ENCODE measurements at places on chromosomes 11 and 22. TPM values are rescaled to one million over a fixed set of nuclear protein-coding genes. Genes with fewer than 3 reads are reported as not detected.

DNA sequence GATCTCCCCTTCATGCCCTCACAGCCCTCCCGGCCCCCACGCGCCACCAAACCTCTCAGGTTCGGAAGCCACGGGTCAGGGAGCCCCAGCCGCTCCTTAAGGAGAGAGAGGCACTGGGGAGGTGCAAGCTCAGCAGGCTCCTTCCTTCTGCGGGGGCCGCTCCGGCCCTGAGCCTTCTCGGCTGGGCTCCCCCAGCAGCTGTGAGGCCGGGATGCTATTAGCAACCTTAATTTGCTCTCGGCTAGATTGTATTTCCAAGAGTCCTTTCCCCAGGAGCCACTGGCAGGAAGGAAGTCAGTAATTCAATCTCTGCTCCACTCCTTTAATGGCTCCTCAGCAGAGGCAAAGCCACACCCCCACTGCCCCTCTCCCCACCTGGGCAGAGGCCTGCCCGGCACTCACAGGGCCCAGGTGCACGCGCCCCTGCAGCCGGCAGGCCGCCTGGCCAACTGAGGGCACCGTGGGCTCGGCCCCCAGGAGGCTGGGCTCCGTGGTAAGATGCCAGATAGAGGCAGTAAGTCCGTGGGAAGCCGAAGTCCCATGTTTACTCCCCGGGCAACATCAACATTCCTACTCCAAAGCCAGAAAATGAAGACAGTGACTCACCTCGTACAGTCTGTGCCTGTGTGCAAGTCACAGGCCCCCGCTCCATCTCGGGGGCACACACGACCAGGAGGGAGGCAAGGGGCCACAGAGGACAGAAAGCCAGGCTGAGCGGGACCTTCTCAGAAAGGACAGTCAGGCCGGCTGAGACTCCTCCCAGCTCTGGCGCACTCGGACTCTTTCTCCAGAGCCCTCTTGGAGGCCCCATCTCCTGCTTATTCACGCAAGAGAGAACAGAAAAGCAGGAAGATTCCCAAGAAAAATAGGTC, 5.2 kb downstream of the IGSF9B start:
- DNase-seq = no peak

DNA sequence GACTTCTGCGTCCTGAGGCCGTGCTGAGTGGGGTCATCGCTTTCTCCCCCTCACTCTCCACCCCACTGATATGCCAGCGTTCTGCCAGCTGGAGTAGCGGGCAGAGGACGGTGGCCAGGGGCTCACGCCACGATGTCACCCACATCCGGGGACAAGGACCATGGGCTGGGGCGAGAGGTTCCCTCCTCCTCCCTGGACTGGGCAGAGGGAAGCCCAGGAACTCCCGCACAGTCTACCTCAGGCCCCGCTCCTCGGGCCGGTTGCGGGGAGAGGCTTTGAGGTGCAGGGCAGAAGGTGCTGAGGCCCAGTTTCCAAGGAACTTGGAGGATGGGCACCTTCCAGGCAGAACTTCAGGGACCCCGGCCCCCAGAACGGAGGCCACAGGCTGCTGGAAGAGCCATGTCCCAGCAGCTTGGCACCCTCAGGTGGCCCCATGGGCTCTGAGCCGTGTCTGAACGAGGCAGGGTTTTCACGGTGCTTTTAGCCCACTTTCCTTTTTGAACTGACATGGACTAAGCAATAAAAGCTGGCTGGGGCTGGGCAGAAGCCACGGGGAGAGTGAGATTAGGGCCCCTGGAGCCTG, 25.4 kb downstream of the ADAMTS15 start:
- no peak for DNase-seq

GRCh38 chr11:44324749-44325525, 15.0 kb upstream of the ALX4 start:
- DNase-seq = no peak

DNA sequence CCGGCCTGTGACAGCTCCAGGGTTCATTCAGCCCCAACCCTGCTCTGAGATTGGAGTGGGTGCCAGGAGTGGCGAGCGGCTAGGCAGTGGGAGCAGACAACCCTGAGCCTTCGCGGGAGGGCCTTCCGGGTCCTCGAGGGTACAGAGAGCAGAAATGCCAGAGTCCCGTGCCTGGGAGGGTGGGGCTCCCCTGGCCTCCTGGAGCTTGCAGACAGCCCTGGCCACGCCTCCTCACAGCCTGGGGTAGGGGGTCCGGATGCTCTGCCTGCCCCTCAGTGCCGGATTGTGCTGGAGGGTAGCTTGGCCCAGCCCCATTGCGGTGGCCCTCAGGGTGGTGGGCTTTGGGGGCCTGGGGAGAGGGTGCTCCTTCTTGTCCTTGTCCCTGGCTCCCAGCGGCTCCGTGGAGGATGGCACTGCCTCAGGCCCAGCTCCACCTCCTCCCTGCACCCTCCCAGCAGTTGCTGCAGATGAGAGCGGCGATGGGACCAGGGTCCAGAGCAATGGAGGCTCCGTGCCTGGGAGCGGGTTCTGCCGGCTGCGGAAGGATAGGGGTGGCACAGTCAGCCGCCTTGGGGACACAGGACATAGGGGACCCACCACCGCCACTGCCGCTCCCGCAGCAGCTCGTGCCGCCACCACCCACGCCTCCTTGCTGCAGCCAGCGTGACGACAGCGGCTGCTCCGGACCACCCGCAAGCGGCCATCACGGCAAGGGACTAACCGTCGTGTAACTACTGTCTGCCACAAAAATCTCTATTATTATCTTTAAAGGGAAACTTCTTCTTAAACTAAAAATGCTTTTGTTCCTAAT, 34.9 kb upstream of the OR10G7 start:
- DNase-seq = no peak

GRCh38 chr11:39571081-39571480, 1888.4 kb downstream of the LRRC4C start:
- DNase-seq = no peak

DNA sequence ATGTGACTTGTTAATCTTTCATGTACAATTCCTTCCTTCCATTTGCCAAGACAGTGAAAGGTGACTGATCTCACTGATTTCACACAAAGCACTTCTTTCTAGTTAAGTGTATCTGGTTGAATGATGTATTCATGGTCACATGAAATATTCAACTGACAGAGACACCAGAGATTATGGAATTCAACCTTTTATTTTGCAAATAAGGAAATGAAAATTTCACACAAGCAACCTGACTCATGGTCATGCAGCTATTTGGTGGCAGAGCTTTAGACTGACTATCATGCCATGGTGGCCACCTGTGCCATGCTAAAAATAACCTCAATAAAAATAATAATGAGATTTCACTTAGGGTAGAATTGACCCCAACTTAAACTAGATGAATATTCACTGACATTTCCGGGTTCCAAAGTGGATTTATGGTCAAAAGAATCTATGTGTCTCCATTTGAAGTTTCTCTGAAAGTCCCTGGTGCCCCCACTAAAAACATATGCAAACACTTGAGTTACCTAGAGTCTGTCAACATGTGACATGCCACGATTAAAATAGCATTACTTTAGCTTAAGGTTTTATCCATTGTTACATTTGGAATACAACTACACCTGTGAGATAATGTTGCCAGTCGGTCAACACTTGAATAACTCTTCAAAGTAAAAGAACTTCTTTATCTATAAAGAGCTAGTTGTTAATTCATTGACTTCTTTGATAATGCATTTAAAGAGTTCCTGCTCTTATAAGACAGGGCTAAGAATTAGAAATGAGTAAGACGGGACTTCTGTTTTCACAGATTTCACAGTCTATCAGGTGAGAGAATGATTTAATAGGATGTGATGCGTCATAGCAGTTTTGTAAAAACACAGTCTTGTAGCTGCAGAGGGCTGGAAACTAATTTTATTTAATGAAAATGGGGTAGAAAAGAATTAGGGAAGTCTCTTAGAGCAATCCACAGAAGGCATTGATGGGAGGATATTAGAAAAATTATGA, 94.6 kb upstream of the OR9G4 start:
- DNase-seq = no peak

GRCh38 chr11:122668562-122669090, 13.1 kb downstream of the UBASH3B start:
- DNase-seq = no peak

DNA sequence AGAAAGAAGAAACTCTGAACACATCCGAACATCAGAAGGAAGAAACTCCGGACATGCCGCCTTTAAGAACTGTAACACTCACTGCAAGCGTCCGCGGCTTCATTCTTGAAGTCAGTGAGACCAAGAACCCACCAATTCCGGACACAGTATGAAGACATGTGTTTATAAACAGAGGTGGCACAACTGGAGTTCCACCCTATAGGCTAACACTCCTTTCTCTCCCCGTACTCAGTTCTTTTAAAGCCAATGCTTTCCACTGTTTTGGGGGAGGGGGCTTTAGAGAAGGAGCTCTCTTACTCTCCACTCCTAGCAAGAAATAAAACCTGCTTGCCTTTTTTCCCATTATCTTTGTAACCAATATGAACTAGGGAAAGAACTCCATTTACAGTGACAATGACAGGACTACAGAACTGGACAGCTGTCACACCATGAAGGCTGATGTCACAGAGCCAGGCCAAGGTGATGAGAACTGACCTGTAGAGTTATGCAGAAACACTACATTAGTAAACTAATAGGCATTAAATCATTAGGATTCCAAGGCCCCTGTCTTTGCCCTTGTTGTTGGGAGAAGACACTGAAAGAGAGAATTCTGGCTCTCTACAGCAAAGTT, 733 bp downstream of the TRIM5 start:
- no peak for DNase-seq

- no peak for DNase-seq
Measured at GRCh38 chr11:123742724-123743120, 1.3 kb upstream of the ZNF202 start.

- DNase-seq = no peak
Measured at GRCh38 chr11:28596816-28597215, 488.6 kb downstream of the METTL15 start.

DNA sequence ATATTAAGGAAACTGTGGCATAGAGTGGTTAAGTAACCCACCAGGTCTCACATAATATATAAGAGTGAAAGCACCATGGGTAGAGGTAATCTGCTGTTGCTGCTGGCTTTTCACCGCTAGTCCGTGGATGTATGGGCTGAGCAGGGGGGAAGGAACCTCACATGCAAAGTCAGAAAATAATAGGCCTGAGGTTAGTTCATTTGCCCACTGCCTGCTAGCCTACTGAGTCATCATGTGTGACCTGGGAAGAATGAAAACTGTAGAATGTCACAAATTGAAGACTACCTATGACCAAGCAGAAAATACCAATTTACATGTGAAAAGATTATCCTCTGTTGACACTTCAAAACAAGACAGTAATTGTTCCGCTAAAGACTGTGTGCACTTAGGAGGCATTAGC, 560.1 kb upstream of the FAT3 start:
- DNase-seq = no peak

GRCh38 chr11:114262681-114263512, 33.3 kb upstream of the NNMT start:
- DNase-seq = no peak

Gene CSRP3
- not detected for total RNA-seq

Gene TP53AIP1
- total RNA-seq = 0.10 TPM

Gene HPX
- 1.1 TPM for total RNA-seq

Gene CCDC117
- total RNA-seq = 23.1 TPM

Gene FIBIN
- total RNA-seq = 2.6 TPM

Gene PANX3
- total RNA-seq = not detected

Gene COA4
- total RNA-seq = 58.4 TPM

Data from mesenteric fat pad (tissue), 1 donor.